ENCODE measurements at places on chromosomes 2 and 18. TPM values are rescaled to one million over a fixed set of nuclear protein-coding genes. Genes with fewer than 3 reads are reported as not detected.
A peak's percentile ranks its signal among the peaks of the same experiment; 100 is the strongest.

DNA sequence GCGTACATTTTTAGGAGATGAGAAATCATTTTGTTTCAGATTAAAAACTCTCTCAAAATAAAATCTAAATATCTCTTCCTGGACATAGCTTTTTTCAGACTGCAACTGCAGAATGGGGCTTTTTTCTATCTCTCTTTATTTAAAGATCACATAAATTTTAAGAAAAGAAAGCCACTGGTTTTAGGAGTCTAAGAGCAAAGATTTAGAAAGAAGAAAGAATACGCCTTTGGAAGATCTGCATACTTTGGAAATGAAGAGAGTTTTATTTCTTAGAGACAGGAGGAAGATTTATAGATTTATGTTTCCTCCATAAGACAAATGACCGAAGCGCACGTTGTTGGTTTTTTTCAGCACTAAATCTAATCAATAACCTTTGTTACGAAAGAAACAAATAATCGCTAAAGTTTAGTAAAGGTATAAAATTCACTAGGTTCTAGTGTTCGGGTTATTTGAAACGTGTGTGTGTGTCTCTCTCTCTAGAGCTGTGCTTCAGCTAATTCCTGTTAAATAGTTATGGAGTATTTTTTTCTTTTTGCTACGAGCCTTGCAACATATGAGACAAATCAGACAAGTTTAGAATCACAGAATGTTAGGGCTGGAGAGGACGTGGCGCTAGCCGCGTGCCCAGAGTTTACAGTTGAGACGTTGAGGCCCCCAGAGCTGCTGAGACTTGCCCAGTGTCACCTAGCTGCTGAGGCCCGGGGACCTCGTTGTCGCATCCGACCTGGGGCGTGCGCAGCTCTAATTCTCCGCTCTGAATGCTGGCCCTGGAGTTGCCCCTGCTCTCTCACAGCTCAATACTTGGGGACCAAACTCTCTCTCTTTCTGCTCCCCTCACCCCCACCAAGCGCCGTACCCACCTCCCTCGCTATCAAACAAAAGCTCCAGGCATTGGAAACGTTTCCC is 69.9 kb downstream of the CTAGE1 start:
- DNase-seq, result no peak

GRCh38 chr2:195392446-195393336 is 264.3 kb upstream of the SLC39A10 start:
- no peak for DNase-seq

- peak; percentile 15 for DNase-seq
These were observed 98.6 kb upstream of the NCK2 start for GRCh38 chr2:105645938-105646773.

GRCh38 chr2:98140210-98140609 is 53.2 kb downstream of the VWA3B start:
- DNase-seq, result no peak

- DNase-seq, result peak; percentile 59
These were observed 55.6 kb upstream of the ACMSD start for GRCh38 chr2:134782792-134783191.

GRCh38 chr2:113720167-113720566 is 36.3 kb downstream of the SLC35F5 start:
- DNase-seq, result no peak

- no peak for DNase-seq
These were observed 53.7 kb upstream of the LRRC30 start for GRCh38 chr18:7177116-7177744.

GRCh38 chr2:25256488-25256875 is 85.2 kb downstream of the DNMT3A start:
- no peak for DNase-seq

DNA sequence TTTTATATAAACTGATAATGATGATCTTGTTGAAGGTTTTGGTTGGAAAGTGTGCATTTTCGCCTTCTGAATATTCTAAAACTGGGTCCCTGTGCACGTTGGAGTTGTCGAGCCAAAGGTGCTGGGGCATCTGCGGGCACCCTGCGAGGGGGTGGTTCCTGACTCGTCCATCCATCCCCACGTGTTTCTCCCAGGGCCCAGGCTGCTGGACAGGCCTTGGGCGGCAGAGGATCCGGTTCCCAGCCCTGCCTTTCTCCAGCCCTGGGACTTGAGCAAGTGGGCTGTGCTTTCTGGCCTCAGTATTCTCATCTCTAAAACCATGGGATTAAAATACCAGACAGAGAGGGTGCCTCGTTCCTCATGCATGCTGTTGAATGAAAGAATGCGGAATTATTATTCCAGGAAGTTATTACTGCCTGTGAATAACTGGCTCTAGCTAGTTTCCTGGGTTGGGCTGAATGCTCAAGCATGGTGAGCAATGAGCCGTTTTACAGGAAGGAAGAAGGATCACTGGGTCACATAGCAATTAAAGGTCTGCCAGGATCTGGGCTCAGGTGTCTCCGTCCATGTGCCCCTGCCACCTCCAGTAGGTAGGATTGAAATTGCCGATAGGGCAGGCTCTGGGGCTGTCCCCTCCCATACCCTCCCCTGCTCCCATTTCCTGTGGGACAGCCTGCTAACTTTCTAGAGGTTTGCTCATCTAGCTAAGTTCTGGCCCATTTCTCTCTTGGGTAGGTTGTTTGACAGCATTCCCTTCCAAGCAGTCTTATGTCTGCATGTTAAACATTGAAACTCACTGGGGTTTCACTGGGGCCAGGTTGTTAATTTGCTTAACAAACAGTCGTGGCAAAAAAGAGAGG is 77.2 kb upstream of the HS6ST1 start:
- DNase-seq, result no peak

DNA sequence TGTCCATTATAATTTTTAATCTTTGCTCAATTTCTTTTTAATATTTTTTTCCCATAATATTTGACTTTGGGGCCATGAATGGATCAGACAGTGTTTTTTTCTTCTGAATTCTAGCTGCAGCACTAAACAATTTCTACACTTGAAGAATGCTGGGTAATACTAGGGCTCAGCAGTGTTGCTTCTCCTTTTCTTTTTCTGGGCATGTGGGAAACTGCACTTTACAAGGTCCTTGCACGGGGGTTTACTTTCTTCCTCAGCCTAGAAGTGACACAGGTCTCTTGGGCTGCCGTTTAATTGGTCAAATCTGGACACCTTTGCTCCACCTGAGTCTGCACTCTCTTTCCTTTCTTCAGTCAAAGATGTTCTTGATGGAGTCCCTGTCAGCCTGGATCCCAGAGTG is 135.4 kb upstream of the APCDD1 start:
- DNase-seq, result no peak

- DNase-seq, result no peak
These were observed 180.9 kb upstream of the GALNT5 start for GRCh38 chr2:157076526-157077161.

- DNase-seq, result no peak
These were observed 64.6 kb upstream of the TAF1B start for GRCh38 chr2:9778471-9779316.

DNA sequence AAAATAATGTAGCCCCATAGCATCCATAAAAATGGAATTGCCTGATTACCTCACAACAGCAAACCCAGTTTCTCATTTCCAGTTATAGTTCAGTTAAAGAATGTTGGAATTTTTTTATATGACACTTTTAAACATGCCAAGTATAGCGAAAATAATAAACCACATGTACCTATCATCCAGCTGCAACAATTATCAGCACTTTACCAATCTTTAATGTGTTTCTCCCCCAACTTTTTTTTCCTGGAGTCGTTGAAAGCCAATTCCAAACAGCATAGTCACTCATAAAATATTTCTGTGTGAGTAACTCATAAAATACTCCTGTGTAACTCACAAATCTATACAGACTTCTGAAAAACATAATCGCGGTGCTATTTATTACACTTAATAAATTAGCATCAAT is 38.1 kb downstream of the SMAD4 start:
- no peak for DNase-seq

- no peak for DNase-seq
These were observed 144.3 kb downstream of the INHBB start for GRCh38 chr2:120490091-120490798.

DNA sequence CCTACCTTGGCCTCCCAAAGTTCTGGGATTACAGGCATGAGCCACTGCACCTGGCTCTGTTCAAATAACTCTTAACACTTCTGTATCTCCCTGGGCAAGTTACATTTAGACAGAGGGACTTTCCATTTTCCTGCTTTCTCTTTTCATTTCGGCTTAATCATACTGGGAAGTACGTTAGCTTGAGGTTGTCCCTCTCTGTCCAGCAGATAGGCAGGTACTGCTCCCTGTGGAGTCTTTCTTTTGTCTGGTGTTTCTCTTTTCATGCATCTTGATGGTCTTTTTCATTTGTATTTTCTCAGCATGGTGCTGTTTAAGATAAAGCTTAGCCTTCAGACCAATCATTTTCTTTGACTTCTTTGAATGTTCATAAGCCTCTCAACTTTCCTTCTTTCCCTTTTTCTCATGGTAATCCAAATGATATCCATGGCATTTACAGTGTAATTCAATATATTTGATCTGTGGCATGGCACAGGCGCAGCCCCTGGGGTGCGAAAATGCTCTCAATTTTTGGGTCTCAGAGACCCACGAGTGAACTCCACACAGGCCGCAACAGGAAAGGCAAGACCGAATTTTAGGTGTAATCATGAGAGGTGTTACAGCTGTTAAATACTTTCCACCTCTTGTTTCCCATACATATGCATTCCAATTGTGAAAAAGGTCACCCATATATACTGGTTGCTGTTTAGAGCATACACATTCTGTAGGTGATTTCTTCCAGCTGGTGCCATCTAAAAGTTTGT is 99.9 kb upstream of the MYO3B start:
- no peak for DNase-seq

- no peak for DNase-seq
These were observed 83.4 kb downstream of the RAPH1 start for GRCh38 chr2:203451689-203452088.

DNA sequence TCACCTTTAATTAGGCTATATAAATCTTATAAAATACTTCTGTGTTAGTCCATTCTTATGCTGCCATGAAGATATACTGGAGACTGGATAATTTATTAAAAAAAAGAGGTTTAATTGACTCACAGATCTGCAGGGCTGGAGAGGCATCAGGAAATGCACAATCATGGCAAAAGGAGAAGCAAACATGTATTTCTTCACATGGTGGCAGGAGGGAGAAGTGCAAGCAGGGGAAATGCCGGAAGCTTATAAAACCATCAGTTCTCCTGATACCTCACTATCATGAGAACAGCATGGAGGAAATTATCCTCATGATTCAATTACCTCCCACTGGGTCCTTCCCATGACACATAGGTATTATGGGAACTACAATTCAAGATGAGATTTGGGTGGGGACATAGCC is 504.4 kb downstream of the RIT2 start:
- no peak for DNase-seq

- DNase-seq, result no peak
These were observed 206.1 kb upstream of the RND3 start for GRCh38 chr2:150693556-150693955.

DNA sequence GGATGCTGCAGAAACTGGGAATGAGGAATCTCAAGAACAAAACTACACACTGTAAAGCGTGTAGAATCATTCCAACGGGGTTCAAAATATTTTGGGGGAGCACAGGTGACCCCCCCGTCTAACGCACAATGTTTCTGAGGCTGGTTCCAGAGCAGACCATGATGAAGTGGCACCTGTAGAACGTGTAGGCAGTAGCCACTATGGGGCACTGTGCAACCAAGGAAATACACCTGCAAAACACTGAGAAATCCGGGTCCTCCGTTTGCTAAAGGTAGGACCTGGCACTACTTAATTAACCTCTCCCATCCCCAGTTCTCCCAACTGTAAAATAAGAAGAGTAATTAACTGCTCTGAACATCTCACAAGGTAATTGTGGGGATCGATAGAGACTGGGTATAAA is 22.6 kb downstream of the ST6GAL2 start:
- no peak for DNase-seq

DNA sequence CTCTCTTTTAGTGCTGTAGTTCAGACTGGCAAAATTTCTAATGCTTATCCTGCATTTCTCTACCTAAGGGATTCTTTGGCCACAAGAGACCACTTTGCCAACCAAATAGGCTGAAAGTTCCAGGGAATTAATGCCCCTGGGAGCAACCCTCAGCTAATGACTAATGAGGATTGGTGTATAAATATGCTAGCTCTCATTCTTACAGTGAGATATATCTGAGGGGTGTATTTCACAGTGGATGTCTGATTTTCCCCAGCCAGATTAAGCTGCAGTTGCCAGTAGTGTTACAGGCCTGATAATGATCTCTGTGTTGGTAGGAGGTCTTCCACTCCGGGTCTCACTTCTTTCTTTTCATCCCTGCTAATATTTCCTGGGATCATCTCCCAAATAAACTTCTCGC is 90.4 kb downstream of the GULP1 start:
- no peak for DNase-seq

DNA sequence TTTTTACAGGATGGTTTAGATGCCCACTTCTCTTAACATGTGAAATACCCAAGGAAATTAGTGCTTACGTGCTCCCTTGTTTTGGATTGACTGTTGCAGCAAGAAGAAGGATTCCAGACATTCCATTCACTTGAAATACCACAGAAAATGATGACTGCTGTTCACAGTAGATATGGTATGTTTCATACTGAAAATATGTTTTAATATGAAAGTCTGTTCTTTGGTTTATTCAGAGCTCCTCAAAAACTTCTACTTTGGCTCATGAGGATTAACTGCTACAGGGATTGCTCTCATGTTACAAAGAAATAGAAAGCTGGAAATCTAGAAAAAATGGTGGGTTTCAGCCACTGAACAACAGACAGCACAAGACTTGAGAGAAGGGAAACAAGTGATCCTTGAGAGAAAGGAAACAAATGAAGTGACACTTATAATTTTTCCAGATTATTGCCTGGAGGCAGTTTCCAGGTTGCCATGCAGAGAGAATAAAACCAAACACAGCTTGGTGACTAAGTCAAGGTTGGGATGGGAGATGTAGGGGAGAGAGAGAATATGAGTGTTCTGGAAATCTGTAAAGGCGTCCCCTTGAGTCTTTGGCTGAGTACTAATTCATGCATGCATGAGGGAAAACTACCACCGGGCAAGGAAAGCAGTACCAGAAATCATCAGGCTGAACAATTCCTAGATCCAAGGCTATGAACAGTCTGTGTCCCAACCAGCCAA is 348.1 kb downstream of the CLIP4 start:
- no peak for DNase-seq

GRCh38 chr2:28704621-28705020 is 47.0 kb upstream of the PPP1CB start:
- DNase-seq, result no peak

- DNase-seq, result no peak
These were observed 221.5 kb upstream of the SLC35G4 start for GRCh38 chr18:11387880-11388279.

GRCh38 chr2:153478289-153479261 is at the start of gene RPRM:
TSS of gene RPRM (minus strand) at chr2:153478762. CDS start at chr2:153478565, 197 bp downstream.
- peak; percentile 89 for DNase-seq

The RAB17 gene
- not detected for total RNA-seq

The TNFAIP6 gene
- total RNA-seq, result not detected

The CGREF1 gene
- total RNA-seq, result 15.1 TPM

The GPR35 gene
- total RNA-seq, result 8.7 TPM

The RFTN2 gene
- not detected for total RNA-seq

The CCDC195 gene
- total RNA-seq, result not detected

The RTKN gene
- total RNA-seq, result 2.2 TPM

The TUBB8B gene
- not detected for total RNA-seq

The NPAS2 gene
- 9.1 TPM for total RNA-seq

The DLX2 gene
- 0.26 TPM for total RNA-seq

The LHCGR gene
- total RNA-seq, result not detected

The CTAGE1 gene
- not detected for total RNA-seq

The DPYSL5 gene
- not detected for total RNA-seq

The GALNT5 gene
- total RNA-seq, result not detected

The DYSF gene
- total RNA-seq, result not detected

The POTEI gene
- not detected for total RNA-seq

The PROKR1 gene
- total RNA-seq, result not detected

All from activated CD4-positive, alpha-beta T cell treated with anti-CD3 and anti-CD28 coated beads, Interleukin-2, amount 10 ng/mL, durations not matched to agents 24 days and 14 days (primary cell).